ENCODE measurements at places on chromosomes 11 and 22.

GRCh38 chr11:100232006-100232405 is 455.1 kb upstream of the ARHGAP42 start:
- DNase-seq = no peak

GRCh38 chr11:118827118-118827517 is 36.2 kb upstream of the DDX6 start:
- DNase-seq = no peak

GRCh38 chr11:81255895-81256294 is 1477.8 kb downstream of the FAM181B start:
- DNase-seq = no peak

DNA sequence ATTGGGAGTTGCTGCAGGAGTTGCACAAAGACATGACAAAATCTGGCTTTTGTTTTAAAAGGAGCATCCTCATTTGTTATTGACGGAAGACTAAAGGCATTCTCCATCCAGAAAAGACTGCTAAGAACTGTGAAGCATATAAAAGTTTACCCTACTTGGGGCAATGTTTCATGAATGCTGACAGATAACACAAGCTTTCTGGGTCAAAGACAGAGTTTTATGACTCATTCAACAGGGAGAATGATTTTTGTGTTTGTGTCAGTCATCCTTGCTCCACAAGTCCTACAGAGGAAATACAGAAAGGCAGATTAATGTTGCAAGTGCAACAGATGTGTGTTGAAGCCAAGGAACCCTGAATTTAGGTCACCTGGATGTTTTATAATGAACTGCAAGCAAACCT is 2.5 kb downstream of the GLYATL1 start:
- DNase-seq = no peak

GRCh38 chr11:84866922-84867321 is 760.2 kb downstream of the DLG2 start:
- DNase-seq = no peak

DNA sequence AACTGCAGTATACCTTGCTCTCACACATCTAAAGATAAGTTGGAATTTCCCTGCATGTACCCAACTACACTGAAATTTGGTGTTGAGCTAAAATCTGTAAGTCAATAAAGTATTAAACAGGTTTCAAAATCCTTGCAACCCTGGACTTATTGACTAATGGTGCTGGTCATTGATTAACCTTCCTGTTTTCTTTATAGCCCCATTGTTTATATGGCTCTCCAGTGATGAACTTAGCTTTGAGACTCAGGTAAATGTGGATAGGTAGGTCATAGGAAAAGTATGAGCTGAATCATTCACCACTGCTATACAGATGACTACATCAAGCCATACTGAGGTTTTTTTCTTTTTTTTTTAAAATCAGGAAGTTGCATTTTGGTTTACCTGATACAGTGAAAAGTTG is 132.7 kb downstream of the FAT3 start:
- DNase-seq = no peak

DNA sequence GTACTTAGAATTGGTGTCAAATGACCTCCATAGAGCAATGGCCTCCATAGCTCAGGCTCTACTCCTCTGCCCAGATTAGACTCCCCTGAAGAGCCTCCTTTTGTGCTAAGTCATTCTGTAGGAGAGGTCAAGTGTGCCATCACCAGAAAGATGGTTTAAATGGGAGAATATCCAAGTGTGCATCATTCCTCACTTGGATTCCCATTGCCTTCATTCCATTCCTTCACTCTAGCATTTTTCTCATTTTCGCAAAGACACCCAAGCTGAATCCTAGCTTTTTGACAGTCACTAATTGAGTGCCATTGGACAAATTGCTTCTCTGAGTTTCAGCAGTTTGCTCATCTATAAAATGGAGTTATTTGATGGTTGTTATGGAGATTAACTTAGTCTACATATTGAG is 16.9 kb downstream of the CLMP start:
- DNase-seq = peak; percentile 77

DNA sequence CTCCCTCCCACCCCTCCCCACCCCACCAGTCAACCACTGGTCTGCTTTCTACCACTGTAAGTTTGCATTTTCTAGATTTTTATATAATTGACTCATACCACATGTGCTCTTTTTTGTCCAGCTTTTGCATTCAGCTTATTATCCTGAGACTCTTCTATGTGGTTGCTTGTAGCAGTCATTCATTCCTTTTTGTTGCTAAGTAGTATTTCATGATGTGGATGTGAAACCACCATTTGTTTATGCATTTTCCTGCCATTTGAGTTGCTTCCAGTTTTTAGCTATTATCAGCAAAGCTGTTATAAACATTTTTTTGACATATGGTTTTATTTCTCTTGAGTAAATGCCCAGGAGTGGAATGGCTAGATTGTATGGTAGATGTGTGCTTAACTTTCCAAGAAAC is 77.0 kb upstream of the FGF3 start:
- DNase-seq = peak; percentile 52

DNA sequence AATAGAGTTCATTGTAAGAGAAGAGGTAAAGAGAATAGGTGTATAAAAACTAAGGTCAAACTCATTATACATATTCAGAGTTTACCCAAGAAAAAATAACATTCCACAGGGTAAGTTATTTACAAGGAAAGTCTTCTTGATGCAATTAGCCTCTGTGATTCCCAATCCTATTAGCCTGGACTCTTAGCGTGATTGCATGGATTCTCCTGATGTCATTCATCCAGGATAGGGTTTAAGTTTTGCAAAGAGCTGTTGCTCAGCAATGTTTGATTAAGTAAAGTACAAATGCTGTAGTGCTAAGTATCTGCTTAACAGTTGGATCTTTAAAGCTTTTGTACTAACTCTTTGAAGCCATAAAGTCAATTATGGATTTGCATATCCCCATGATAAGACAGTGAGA is 767.8 kb upstream of the LUZP2 start:
- no peak for DNase-seq

GRCh38 chr11:84497981-84498411 is 1129.1 kb downstream of the DLG2 start:
- DNase-seq = peak; percentile 25

- no peak for DNase-seq
These were observed 116.6 kb upstream of the THY1 start for GRCh38 chr11:119539583-119539982.

DNA sequence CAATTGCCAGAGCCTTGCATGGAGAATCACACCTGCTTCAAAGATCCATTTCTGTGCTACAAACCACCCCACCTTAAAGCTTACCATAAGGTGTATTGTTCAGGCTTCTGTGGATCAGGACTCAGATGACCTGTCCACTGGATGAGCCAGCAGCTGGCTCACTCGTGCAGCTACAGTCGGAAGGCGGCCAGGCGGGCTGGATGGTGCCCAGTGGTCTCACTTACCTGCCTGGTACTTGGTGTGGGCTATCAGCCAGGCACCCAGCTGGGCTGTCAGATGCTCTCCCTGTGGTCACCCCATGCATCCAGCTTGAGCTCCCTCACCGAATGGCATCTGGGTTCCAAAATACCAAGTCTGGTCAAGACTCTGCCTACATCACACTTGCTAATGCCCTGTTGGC is 10.9 kb upstream of the APOBEC3B start:
- no peak for DNase-seq

GRCh38 chr22:43442386-43443151 is 30.8 kb downstream of the MPPED1 start:
- DNase-seq = no peak

DNA sequence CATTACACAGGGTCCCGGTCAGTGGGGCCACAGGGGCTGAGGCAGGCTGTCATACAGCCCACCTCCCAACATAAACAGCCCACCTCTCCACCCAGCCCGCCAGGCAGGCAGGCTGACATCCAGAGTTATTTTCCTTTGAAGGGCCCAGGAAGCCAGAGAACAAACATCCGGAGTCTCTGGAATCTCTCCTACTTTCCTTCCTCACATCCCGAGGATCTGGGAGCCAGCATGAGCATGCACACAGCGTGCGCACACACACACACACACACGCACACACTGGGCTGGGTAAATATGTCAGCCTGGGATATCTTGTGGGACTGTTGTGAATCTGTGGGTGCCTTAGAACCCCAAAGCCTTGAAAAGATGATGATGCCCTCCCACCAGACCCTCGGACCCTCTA is 55.4 kb downstream of the PDE2A start:
- peak; percentile 56 for DNase-seq

DNA sequence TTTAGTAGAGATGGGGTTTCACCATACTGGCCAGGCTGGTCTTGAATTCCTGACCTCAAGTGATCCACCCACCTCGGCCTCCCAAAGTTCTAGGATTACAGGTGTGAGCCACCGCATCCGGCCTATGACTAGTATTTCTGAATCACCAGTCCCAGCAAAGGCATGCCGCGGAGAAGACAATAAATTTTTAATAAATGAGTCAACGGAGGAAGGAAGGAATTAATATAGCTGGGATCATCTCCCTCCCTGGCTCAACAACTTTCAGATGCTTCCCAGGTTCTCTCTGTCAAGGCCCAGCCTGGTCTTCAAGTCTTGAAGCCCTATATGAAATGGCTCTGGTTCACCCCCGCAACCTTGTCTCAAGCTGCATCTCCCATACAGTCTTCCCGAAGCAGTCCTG is 45.7 kb downstream of the CYTH4 start:
- peak; percentile 92 for DNase-seq

- no peak for DNase-seq
These were observed 90.4 kb downstream of the HIPK3 start for GRCh38 chr11:33347490-33348125.

DNA sequence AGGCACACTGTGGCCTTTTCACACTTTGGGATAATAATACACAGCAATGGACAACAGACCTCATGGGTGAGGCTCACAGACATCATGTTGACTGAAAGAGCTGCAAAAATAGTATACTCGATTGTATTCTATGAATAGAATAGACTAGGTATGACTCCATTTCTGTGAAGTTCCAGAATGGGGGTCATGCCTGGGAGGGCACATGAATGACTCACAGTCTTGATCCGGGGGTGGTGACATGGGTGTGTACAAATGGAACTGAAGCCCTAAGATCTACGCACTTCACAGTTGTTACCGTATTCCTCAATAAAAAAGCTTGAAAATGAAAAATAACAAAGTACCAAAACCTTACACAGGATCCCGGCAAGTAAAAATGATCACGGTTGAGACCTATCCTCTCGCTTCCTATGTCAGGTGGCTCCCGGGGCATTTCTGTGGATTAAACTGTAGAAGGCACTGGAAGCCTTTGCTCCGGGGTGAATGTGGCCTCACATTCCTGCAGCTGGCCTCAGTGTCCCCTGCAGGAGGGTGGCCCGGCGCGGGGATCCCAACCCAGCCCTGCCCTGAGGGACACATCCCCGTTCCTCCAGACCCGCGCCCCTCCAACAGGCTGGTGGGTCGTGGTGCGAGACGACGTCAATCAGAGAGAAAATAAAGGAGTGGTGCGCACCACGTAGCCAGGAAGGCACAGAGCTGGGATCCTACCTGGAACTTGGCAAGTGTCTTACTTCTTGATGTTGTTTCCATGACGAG is 75.9 kb downstream of the NECTIN1 start:
- DNase-seq = no peak

GRCh38 chr11:1556278-1556902 is 15.7 kb downstream of the DUSP8 start:
- no peak for DNase-seq

GRCh38 chr11:117815262-117815803 is 9.2 kb downstream of the FXYD2 start:
- no peak for DNase-seq

DNA sequence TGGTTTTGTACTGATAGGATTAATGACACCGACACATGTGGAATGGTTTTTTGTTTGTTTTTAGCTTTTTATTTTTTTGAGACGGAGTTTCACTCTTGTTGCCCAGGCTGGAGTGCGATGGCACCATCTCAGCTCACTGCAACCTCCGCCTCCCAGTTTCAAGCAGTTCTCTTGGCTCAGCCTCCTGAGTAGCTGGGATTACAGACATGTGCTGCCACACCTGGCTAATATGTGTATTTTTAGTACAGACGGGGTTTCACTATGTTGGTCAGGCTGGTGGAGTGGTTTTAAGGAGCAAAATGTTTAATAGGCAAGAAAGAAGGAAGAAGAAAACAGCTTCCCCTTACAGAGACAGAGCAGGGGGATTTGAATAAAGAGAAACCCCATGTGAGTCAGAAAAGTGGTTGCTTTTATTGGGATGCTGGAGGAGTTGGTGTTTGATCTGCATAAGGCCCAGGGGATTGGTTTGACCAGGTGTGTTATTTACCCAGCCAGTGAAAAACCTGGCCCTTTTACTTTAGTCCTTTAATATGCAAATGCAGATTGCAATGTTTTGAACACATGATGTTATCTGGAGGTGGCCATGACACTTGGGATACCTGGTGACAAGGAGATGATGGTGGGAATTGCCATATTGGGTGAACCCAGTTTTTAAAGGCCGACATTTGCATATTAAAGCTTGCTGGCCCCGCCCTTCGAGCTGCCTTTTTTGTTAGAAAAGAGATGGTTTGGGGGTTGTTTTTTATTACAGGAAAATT is 24.3 kb downstream of the SUSD2 start:
- DNase-seq = no peak

- DNase-seq = peak; percentile 73
These were observed 33.6 kb upstream of the MMP7 start for GRCh38 chr11:102564110-102564509.

DNA sequence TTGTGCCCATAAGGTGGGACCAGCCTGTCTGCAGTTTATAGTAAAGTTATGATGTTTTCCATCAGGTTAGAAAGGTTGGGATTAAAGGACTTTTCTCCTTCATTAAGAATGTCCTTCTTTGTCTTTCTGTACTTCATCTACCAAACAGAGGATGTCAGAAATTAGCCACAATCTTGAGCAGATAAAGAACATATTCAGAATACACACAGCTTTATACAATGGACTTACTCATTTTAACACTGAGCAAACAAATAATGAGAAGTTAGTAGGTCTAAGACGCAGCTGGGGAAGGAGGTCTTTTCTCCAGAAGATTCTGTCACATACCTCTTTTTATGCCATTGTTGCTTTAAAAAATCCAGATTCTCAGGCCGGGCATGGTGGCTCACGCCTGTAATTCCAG is 57.0 kb upstream of the CYP2D6 start:
- DNase-seq = no peak

DNA sequence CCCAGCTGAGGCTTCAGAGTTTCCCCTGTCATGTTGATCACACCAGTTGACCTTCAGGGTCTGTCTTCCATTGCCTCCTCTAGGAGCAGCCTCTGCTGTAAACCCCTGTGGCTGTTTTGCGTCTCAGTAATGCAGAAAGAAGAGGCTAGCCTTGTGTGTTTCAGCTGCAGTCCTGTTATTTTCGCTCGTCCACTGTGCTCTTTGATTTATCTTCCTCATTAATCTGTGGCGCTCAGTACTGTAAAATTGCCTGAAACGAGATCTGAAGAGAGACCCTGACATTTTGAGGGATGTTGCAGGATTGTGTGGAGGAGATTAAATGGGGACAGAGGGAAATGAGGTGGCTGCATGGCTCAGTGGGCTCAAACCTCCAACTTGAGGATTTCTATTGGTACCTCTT is 163.7 kb downstream of the DBX1 start:
- no peak for DNase-seq

- DNase-seq = no peak
These were observed 25.4 kb downstream of the ADAMTS15 start for GRCh38 chr11:130473795-130474377.

GRCh38 chr22:38657045-38657909 is 839 bp downstream of the CBY1 start:
- DNase-seq = peak; percentile 33

GRCh38 chr11:210803-211180 is 3.3 kb downstream of the RIC8A start:
- DNase-seq = no peak

GRCh38 chr11:127137771-127138280 is 137.3 kb upstream of the KIRREL3 start:
- DNase-seq = no peak

All from EH (cell line).